ENCODE measurements at places on chromosomes 7 and 10. TPM values are rescaled to one million over a fixed set of nuclear protein-coding genes. Genes with fewer than 3 reads are reported as not detected.

The WNT8B gene
- total RNA-seq, result not detected

The NKX2-3 gene
- 0.26 TPM for total RNA-seq

The ZMIZ1 gene
- total RNA-seq, result 84.7 TPM

DNA sequence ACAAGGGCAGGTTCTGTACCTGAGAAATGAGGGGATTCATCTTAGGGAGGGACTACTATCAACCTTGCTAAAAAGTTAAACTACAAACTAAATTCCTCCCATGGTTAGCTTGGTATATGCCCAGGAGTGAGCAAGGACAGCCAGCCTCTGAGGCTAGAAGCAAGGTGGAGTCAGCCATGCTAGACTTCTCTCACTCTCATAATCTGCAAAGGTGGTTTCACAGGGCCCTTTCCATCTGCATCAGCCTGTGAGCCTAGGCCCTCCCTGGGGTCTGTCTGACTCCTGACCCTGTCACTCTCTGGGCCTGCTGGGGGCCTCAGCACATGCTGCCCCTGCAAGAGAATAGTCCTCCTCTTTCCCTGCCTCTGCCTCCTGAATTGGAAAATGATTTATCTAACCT is 66.1 kb downstream of the ABCA13 start:
- DNase-seq, result no peak

DNA sequence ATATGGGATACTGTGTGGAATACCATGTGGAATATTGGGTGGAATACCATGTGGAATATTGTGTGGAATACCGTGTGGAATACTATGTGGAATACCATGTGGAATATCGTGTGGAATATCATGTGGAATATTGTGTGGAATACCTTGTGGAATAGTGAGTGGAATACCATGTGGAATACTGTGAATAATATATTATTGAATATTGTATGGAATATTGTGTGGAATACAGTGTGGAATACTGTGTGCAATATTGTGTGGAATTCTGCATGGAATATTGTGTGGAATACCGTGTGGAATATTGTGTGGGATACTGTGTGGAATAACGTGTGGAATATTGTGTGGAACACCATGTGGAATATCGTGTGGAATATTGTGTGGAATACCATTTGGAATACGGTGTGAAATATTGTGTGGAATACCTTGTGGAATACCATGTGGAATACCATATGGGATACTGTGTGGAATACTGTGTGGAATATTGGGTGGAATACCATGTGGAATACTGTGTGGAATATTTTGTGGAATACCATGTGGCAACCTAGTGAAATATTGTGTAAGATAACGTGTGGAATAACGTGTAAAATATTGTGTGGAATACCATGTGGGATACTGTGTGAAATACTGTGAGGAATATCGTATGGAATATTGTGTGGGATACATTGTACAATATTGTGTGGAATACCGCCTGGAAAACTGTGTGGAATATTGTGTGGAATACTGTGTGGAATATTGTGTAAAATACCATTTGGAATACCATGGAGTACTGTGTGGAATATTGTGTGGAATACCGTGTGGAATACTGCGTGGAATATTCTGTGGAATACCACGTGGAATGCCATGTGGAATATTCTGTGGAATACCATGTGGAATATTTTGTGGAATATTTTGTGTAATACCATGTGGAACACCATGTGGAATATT is 133.9 kb upstream of the CHST15 start:
- DNase-seq, result no peak

DNA sequence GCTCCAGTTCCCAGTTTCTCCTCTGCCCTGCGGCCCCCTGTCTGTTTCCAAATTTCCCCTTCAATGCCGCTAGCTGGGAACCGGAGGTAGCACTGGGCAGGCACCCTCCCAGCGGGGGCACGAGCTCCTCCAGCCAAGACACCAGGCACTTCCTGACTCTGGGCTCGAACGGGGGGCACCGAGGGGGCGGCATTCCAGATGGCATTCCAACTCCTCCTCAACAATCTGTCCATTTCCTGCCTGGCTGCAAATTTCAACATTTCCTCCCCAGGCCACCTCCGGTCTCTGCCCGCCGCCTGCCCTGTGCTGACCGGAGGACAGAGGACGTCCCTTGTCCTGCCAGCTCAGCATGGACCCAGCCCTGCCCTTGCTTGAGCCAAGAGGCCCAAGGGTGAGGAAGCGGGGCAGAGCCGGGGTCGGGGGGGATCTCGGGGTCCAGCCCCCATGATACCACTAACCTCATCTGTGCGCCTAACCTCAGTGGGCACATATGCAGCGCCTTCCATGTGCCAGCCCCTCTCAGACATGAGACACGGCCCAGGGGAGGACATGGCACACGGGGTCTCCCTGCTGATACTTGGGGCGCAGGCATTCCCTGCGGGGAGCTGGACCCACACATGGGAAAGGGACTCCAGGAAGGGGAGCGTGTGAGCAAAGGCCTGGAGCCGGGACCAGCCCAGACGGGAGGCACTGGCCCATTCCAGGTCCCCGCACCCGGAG is 58.0 kb downstream of the PDGFA start:
- peak; percentile 63 for DNase-seq

- DNase-seq, result no peak
These were observed 8.8 kb downstream of the CAPZA2 start for GRCh38 chr7:116871061-116871700.

DNA sequence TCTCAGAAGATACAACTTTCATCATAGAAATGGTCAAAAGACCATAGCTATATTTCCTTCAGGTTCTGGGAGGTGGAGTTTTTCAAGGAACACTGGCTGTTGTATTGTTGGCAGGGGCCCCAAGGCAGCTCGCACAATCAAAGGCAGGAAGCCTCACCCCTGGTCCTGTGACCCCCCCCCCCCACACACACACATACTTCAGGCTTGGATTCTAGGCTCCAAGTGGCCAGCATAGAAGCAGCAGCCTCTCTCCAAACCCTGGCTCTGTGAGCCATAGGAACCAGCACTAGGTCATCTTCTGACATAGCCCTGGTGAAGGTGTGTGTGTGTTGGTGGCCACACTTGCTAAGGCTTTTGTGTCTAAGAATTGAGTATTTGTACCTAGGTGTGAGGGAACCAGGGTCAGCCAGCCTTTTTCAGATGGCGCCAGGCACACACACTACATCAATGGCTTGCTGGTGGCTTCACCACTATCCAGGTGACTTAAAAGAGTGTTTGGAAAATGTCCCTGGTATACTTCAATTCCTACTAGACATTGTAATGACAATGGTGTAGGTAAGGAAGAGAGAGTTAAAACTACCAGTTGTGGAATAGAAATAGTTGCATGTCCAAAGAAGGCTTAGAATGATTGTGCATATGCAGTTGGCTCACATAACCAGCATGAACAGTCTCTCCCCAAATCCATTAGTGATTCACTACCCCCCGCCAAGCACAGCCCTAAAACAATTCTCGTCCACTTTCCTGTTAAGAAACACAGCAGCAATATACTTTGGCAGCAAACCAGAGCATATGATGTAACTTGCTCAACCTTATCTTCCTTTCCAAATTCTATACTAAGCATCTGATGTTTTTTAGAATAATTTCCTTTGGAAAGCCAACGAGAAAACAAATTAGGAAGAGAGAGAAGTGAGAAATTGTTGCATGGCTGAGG is 91.3 kb downstream of the AVL9 start:
- no peak for DNase-seq

Data from upper lobe of right lung (tissue), 1 donor.